ENCODE measurements at places on chromosomes 7 and 10.

DNA sequence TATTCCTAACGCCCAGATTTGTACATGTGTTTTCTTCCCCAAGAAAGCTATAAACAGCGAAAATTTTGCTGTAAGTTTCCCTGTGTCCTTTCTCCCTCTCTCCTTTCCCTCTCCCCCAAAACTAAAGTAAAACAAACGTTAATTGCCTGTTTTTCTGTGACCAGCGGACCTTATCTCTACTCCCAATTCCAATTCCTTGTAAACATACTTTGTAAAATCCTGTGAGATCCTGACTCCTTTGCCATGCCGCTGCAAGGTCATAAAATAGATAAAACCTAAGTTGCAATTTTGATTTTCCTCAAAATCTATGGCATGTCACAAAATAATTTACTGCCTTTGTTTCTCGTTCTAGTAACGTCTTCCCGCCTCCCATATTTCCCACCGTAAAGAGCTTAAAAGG lies 217.6 kb downstream of the USP6NL start:
- DNase-seq, result no peak

DNA sequence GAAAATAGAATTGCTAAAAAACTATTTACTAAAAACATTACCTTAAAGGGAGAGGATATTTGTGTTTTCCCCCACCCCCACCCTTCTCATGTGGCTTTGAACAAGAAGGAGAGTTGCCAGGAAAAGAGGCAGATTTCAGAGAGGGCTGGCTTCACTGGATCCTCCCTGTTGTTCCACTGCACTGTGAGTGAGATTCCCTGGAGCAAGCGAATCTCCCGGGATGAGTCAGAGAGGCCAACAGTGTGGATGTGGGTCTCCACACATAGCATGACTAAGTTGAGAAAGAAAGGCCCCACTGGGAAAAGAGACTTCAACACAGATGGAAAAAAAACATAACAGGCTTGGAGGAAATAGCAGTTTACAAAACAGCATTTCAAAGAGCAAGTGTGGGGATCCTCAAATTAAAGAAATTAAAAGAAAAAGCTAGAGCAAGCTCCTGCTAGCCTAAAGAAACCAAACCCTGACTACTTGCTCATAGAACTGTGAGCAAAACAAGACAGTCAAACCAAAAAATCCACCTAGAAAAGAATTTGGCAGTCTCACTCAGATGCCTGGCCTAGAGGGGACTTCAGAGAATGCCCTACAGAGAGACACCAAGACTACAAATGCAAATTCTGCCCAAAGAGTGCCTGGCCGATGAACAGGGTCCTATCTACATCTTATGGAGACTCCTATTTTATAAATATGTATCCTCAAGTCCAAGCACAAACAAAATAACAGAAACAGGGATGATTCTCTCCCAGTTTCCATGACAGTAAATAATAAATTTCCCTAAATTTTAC lies 3.4 kb downstream of the CAV1 start:
- DNase-seq, result no peak

GRCh38 chr7:85320699-85321476 lies 134.0 kb upstream of the SEMA3D start:
- DNase-seq, result no peak

- DNase-seq, result peak; percentile 41
Measured at GRCh38 chr10:17025444-17026295, 103.9 kb downstream of the CUBN start.

- no peak for DNase-seq
Measured at GRCh38 chr7:54932818-54933543, 85.8 kb upstream of the EGFR start.

GRCh38 chr10:1559761-1560160 lies 177.6 kb downstream of the ADARB2 start:
- DNase-seq, result no peak

- DNase-seq, result no peak
Measured at GRCh38 chr10:88682491-88682890, 18.2 kb downstream of the LIPF start.

GRCh38 chr10:30893208-30893607 lies 138.5 kb downstream of the ZNF438 start:
- no peak for DNase-seq

DNA sequence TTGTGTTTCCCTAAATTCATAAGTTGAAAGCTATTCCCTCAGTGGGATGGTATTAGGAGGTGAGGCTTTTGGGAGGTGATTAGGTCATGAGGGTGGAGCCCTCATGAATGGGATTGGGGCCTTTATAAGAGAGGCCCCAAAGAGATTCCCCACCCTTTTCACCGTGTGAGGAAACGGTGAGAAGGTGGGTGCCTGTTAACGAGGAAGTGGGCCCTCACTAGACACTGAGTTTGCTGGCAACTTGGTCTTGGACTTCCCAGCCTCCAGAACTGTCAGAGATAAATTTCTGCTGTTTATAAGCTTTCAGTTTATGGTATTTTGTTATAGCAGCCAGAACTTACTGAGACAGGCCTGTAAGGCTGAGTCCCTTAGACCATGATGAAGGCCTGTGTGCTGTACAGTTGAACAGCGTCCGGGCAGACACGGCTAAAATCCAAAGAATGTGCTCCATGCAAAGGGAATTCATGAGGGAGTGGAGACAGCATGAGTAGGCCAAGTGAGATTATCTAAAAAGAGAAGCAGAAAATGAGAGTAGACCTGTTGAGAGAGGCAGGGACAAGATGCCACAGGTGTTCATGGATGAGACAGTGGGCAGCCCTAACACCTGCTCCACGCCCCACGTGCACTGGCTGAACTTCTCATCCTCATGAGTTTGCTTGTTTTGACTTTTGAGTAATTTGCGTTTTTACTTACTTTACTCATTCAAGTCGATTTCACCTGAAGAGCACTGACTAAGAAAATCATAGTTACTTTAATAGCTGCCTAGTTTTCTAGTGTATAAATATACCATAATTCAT lies 66.9 kb upstream of the SFMBT2 start:
- DNase-seq, result no peak

- no peak for DNase-seq
Measured at GRCh38 chr7:17844514-17845196, 95.6 kb downstream of the SNX13 start.

GRCh38 chr7:157687158-157687557 lies 350.4 kb downstream of the DNAJB6 start:
- DNase-seq, result no peak

DNA sequence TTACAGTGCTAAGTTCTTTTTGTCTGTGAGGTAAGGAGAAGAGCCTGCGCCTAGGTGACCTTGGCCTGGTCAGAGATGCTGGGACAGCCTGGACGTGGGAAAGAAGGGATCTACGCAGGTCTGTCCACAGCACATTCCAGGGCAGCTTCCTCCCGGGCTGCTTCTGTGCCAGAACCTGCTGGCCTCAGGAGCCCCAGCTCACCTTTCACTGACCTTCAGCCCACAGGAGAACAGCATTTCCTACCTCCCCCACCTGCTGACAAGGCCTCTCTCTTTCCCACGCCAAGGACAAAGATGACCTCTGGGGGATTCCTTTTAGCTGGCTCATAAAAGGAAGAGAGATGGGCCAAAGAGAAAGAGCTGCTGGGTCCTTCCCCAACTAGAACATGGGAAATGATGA lies 260.6 kb downstream of the KCNMA1 start:
- no peak for DNase-seq

DNA sequence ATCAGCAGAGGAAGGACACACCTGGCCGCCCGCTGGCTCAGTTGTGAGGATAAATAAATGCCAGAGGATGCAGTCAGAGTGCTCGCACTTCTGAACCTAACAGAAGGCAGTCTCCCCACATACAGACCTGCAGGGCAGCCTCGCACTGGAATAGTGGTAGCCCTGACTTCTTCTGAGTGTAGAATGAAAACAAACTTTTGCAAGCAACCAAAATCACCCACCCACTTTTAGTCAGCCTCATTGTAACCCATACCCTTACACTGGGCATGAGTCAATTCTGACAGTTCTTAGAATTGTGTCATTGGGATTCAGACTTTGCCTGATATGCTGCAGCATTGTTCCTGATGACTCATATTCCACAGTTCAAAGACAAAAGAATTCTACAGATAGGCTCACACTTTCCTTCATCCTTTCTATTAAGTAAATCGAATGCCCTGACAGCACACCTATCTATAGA lies 167.0 kb upstream of the CDK1 start:
- DNase-seq, result no peak

DNA sequence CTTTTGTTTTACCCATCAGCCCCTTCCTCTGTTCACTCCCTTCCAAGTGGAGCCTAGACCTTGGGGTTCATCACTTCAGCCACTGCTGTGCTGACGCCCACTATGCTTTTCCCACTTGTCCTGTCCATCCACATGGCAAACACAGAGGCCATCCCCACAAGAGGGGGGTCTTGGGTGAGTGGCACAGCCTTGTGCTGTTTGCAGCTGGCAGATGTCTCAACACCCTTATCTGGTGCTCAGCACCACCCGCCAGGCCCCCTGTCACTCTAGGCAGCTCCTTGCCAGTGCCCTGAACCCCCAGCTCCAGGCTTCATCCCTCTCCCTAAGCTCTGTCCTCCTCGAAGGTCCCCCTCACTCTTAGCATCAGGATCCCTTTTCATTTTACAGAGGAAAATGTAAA lies 13.1 kb downstream of the BLVRA start:
- DNase-seq, result no peak

- DNase-seq, result no peak
Measured at GRCh38 chr10:103373544-103373943, 5.8 kb downstream of the TAF5 start.

- DNase-seq, result no peak
Measured at GRCh38 chr7:81162771-81163525, 244.1 kb upstream of the SEMA3C start.

GRCh38 chr10:71770789-71771188 lies 2.5 kb downstream of the VSIR start:
- DNase-seq, result no peak

DNA sequence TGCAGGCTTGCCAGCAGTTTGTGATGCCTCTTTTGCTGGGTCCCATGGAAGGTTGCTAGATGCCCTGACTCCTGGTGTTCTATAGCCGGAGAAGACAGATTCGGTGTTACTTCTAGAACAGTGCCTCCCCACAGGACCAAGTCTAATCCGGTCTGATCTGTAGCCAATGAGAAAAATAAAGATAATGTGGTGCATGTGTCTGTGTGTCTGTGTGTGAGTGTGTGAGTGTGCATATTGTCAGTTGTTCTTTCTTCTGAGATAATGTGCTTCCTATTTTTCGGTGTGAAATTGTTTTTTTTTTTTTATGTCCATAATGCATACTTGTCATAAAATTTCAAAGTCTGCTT lies 29.7 kb upstream of the ZNRF2 start:
- no peak for DNase-seq

DNA sequence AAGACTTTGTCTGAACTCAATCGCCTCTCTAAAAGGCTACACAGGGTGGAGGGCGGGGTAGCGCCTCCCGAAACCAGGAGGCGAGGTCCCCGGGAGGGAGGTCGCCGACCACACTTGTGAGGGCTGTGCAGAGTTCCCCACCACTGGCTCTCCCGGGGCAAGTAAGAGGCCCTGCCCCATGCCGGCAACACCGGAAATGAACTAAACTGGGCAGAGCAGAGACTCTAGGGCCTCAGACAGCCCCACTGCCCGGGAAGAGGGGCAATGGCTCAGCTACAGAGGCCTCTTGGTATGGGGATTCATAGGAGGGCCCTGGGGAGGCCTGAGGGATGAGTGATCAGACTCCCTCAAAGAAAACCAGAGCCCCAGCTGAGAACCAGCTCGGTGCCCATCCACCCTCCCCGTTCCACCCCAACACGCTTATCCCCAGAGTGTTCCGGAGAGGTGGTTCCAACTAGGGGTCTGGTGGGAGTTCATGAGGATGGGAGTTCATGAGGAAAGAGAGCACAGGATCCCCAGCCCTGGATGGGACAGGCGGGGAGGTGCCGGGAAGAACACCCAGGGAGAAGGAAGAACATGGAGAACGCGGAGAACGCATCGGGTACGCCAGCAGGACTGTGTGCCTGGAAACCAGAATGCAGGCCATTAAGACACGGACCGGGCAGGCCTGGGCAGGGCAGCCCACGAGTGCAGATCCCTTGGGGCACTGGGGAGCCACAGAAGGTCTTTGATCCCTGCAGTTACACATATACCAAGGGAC lies 89.4 kb upstream of the MYL10 start:
- no peak for DNase-seq

- no peak for DNase-seq
Measured at GRCh38 chr10:113982769-113983168, 60.9 kb upstream of the ADRB1 start.

GRCh38 chr10:114545071-114545470 lies 113.0 kb downstream of the ABLIM1 start:
- DNase-seq, result no peak

- peak; percentile 26 for DNase-seq
Measured at GRCh38 chr10:132360766-132361447, 28.9 kb downstream of the LRRC27 start.

- no peak for DNase-seq
Measured at GRCh38 chr10:24363070-24363469, 154.1 kb downstream of the KIAA1217 start.

GRCh38 chr10:97197030-97197500 lies 11.3 kb upstream of the SLIT1 start:
- no peak for DNase-seq

DNA sequence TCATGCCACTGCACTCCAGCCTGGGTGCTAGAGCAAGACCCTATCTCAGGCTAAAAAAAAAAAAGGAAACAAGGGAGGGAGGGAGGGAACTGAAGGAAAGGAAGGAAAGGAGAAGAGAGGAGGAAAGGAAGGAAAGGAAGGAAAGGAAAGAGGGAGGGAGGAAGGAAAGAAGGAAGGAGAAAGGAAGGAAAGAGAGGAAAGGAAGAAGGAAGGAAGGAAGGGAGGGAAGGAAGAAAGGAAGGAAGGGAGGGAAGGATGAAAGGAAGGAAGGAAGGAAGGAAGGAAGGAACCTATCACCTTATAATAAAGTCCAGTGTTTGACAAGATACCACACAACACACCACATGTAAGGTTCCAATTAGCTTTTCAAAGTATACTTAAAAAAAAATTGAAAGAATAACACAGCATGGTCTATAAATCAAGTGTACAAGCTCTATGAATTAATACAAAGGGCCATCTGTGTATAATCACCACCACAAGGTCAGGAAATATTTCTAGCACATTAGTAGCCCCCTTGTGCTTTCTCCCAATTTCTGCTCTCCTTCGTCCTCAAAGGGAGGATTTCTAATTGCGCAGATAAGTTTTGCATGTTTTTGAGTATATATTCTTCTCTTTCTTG lies 26.4 kb downstream of the RNF216 start:
- no peak for DNase-seq

DNA sequence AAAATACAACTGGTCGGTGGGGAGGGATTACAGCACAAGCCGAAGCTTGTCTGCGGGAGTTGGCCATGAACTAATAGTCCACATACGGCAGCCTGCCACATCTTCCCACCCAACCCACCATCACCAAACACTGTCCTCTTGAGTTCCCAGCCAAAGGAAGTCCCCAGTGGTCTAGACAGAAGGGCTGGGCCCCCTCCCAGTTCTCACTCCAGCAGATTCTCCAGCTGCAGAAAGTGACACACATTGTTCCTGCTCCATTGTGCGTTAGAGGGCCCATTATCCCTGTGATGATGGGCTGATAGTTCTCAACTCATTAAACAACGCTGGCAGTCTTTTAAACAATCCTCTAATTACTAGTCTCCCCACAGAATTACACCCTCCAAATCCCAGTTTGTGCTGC lies 148.0 kb downstream of the FGFR2 start:
- DNase-seq, result no peak

- DNase-seq, result no peak
Measured at GRCh38 chr7:116988363-116988989, 35.2 kb downstream of the ST7 start.
